ENCODE measurements at places on chromosomes 3 and 15.

DNA sequence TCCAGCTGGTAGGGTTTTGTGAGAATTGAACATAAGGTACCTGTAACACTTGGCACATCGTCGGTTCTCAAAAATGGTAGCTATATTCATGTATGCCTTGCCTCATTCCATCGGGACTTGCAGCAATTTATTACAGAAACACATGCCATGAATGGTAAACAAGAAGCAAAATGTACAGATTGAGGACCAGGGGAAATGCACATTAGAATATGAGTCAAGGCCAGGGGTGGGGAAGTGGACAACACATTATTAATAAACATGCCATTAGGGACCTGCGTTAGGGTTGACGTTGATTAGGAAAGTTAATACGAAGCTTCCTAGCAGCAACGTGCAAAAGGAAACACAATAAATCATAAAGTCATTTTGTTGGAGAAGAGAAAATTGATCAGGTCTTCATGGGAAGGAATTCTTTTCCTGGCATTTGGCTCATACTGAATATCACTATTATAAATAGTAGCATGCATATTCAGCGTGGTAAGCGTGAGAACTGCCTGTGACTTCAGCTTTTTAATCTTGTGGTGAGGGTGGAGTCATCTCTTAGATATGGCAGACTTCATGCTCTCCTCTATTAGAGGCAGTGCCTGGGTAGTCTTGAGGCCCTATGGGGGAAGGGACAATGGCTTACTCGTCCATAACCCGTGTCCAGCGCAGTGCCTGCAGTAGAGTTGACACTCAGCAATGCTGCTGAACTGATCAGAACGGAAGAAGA is 184.9 kb downstream of the SV2B start:
- no peak for DNase-seq

DNA sequence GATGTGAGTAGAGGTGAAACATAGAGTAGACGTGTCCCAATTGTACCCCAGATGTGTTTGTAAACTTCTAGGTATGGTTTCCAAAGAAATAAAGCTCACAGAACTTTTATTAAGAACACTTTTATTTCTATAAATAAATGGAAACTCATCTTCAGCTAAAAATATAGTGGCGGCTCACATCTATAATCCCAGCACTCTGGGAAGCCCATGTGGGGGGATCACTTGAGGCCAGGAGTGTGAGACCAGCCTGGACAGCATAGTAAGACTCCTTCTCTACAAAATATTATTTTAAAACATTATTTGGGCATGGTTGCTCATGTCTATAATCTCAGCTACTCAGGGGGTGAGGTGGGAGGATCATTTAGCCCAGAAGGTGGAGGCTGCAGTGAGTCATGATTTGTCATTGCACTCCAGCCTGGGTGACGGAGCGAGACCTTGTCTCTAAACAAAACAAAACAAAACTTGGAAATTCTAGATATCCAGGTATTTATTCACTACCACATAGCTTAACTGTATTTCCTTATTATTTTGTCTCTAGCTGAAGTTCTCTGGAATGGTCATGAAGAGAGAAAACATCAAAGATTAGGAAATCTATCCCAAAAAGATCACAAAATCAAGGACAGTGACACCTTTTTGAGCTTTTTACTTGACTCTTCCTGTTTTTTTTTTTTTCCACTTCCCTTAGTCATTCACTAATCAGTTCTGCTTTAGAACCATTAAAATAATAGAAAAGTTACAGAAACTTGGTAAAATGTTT is 258.1 kb downstream of the TIGIT start:
- no peak for DNase-seq

- no peak for DNase-seq
These were observed 49.3 kb downstream of the ZNF621 start for GRCh38 chr3:40574050-40574449.

DNA sequence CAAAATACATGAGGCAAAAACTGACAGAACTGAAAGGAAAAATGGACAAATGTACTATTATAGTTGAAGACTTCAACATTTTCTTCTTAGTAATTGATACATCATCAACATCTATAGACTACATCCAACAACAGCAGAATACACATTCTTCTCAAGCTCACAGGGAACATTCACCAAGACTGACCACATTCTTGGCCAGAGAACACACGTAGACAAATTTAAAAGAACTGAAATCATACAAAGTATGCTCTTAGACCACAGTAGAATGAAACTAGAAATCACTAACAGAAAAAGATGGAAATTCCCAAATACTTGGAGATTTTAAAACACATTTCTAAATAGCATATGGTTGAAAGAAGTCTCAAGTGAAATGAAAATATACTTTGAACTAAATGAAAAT is 55.1 kb upstream of the NSMCE3 start:
- DNase-seq: no peak

DNA sequence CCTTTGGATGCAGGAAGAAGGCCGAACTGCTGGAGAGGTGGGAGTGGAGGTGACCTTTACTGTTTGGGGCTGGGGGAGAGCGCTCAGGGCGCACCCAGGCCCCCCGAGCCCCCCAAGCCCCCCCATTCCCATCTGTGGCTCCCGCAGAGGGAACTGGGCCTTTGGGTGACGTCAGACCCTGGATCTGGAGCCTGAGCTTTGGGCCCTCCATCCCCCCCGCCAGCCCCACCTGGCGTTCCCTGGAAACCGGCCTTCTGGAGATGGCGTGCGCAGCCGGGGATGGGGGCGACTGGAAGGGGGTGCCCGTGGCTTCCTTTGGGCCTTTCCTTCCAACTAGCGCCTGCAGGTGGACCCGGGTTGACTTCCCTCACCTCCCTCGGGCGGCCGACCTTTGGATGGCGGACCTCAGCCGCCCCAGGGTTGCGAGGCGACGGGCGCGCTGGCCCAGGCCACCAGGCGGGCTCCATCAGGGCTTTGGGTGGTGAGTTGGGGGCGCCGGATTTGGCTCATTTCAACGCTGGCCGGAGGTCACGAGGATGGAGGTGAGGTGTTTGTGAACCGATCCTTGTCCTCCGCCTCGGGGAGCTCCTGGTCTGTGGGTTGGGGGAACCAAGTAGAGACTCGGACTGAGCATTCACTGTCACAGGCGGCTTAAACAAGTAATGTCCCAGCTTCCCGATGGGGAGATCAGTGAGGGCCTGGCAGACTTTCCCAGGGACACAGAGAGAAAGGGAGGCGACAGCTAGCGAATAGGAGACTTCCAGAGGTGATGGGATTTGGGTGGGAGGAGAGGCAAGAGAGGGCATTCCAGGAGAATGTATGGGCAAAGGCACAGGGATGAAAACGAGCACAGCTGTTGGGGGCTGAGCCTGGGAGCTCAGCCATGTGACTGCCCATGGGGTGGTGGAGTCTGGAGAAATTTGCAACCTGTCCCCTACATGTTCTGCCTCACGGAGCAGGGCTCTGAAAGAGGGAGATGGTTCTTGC is 709 bp downstream of the SCAMP5 start:
- DNase-seq: no peak

GRCh38 chr15:42608752-42609488 is 33.5 kb downstream of the STARD9 start:
- no peak for DNase-seq

DNA sequence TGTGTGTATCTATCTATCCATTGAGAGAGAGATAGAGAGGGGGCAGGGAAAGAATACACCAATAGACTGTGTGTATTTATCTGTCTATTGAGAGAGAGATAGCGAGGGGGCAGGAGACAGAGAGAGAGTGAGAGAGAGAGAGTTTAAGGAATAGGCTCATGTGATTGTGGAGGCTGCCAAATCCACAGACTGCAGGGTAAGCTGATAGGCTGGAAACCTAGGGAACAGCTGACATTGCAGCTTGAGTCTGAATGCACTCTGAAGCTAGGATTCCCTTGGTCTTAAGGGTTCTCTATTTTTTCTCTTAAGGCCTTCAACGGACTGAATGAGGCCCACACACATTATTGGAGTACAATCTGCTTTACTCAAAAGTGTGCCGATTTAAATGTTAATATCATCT is 255.8 kb downstream of the EPHA3 start:
- DNase-seq: no peak

DNA sequence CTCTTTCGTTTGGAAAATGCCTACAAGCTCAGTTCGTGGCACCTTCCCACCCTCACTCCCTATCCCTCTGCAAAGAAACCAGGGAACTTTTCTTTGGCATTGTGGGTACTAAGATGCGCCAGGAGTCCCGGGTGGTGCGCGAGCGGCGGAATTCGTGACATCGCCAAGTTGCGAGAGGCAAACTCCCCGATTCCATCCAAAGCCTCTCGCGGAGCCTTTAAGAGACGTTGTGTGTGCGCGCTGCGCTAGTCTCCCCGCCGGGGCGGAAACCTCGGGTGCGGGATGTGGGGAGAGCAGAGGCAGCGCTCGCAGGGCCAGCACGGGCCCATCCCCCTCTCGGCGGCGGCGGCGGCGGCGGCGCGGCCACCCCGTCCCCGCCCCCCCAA is 443 bp upstream of the NR2F2 start:
- no peak for DNase-seq

DNA sequence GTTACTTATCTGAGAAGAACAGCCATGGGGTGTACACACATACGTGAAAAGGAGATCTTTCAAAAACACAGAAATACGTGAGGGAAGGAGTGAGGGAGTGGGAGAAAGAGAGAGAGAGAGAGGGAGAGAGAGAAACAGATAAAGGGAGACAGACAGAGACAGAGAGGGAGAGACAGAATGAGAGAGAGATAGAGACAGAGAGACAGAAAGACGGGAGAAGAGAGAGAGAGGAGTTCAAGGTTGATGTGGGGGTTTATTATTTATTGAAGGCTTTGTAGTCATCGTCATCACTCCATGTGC is 64.0 kb downstream of the CHST2 start:
- no peak for DNase-seq

DNA sequence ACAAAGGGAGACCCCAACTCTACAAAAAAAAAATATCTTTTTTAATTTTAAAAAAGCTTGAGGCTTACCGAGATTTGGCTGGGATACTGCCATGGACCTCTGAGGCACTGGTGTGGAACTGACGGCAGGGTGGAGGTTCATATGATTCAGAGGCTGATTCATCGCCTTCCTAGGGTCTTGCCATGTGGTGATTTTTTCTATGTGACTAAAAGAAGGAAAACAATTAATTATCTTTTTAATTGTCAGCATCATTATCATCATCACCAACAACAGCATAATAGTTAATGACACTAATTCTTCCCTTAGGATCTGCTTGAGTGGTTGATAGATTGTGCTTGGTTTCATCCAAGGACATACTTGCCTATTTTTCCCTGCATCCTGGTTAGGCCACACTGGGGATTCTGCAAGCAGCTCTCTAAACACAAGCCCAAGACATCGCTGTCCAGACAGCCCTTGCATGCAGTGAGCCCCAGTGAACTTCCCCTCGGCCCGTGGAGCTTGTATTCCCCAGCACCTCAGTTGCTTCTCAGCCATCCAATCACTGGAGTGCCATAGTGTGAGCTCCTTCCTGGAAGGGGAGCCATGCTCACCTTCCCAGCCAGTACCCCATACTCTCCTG is 84.9 kb downstream of the WWTR1 start:
- DNase-seq: no peak

GRCh38 chr3:138950006-138950644 is 3.1 kb downstream of the FOXL2NB start:
- DNase-seq: no peak

- DNase-seq: no peak
These were observed at the start of gene LCTL for GRCh38 chr15:66565741-66566144. TSS of gene LCTL (minus strand) at chr15:66565998. CDS start at chr15:66565365, 633 bp downstream.

GRCh38 chr3:126463521-126463920 is 12.2 kb downstream of the ZXDC start:
- no peak for DNase-seq

GRCh38 chr15:90400759-90401314 is 12.8 kb downstream of the IQGAP1 start:
- DNase-seq: peak; percentile 22

DNA sequence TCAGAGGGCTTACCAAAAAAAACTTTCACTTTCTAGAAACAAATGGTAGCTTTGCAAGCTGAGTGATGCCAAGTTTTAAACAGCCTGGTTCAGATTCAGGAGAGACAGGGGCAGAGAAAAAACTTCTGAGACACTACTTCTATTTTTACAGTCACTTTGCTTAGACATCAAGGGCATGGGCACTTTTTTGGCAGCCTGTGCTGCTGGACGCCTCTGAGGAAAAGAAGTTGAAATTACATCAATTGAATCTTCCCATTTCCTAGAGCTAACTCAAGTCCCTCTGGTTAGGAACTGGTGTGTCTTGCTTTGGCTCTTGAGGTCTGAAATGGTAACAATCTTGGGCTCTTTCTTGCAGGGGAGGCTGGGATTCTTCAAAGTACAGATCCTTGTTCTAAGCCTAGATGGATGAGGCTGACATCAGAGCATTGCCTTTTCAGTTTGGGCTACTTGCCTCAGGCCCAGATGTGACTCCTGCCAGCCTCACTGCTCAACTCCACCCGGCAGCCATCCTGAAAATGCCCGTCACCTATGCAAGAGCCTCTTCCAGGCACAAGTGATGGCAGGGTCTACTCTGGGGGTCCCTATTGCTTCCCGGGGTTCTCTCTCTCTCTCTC is 357.5 kb downstream of the FOXP1 start:
- peak; percentile 8 for DNase-seq

- DNase-seq: no peak
These were observed 74.8 kb upstream of the PLSCR5 start for GRCh38 chr3:146679995-146680394.

- DNase-seq: no peak
These were observed 215.9 kb downstream of the THSD4 start for GRCh38 chr15:71331173-71331572.

DNA sequence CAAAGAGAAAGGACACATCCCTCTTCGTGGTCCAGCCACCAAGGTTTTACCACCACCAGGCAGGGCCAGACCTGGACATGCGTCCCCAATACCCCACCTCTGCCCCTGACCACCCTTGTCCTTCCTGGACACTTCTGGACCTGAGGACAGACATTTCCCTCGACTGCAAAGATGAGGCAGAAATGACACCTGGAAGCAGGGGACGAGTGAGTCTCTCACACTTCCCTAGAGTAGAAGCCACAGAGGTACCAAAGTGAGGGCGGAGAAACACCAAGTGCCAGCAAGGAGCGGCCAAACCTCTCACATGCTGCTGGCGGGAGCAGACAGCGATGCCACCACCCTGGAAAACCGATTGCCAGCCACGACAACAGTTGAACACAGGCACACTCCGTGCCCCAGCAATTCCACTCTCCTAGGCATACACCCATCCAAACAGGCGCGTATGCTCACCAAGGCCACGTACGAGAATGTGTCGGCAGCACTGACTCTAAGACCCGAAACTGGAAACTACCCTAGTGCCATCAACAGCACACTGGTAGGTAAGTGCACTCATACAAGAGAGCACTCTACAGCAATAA is 207.0 kb upstream of the NSMCE3 start:
- no peak for DNase-seq

DNA sequence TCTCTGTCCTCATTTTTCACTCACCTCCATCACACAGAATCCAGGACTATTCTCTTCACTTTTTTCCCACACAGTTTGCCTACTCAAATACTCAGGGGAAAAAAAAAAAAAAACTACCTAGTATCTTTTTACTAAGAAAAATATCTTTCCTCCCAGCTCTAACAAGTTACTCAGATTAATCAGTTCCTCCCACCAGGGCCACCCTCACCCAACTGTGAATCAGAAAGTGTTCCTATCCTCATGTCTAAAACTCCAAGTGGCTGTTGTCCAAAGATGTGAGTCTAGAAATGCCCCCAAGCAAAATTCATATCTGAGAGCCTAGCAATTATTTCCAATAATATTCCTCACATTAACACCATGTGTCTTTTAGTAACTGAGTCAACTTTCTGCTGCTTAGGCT is 268.0 kb downstream of the ERC2 start:
- DNase-seq: no peak

- DNase-seq: no peak
These were observed 292.1 kb downstream of the LSAMP start for GRCh38 chr3:116153174-116153573.

GRCh38 chr15:95825208-95825607 is 505.3 kb upstream of the NR2F2 start:
- DNase-seq: no peak
